ENCODE measurements at places on chromosomes 5 and 9.

GRCh38 chr9:124420991-124421543 lies 5.8 kb upstream of the PSMB7 start:
- DNase-seq: no peak

GRCh38 chr5:95044096-95044495 lies 240.8 kb downstream of the MCTP1 start:
- no peak for DNase-seq

DNA sequence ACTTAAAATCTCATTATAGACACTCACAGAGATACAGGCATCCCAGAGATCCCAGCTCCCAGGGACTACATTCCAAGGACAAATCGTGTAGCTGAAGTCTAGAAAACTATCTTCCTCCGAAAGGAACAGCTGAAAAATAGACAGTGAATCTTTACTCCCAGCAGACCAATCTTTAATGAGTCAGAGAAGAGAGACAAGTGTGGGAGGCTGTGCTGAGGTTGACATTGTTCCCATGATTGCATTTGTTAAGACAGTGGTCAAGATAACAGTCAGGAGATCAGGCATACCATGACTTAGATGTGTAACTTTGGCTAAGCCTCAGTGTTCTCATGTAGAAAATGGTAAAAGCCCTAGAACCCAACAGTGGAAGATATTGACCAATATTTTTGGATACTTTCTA lies 120.7 kb downstream of the PAPPA start:
- DNase-seq: peak; percentile 91

- DNase-seq: peak; percentile 25
These were observed 186.8 kb upstream of the KLF9 start for GRCh38 chr9:70601000-70601951.

- peak; percentile 48 for DNase-seq
These were observed 25.0 kb upstream of the SPTLC1 start for GRCh38 chr9:92140074-92140753.

All from kidney glomerular epithelial cell (primary cell).